ENCODE measurements at places on chromosomes 16 and 17.

DNA sequence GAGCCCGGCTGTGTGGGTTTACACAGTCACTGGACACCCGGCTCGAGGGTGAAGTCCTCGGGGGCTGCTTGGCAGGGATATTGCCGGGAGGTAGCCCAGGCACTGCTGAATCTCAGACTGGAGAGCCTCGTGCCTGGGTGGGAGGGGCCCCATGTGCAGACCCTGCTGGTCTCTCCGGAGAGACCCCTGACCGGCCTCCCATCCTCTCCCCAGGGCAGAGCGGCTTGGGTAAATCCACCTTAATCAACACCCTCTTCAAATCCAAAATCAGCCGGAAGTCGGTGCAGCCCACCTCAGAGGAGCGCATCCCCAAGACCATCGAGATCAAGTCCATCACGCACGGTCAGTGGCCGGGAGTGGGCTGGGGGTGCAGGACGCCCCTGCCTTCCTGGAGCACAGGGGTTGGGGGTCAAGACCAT is 346.5 kb downstream of the SEC14L1 start:
- DNase-seq = no peak

GRCh38 chr17:48297825-48298224 is 132.2 kb downstream of the SKAP1 start:
- DNase-seq = no peak

- no peak for DNase-seq
Measured at GRCh38 chr17:39239640-39240314, 14.0 kb upstream of the STAC2 start.

GRCh38 chr17:39283098-39283497 is 57.4 kb upstream of the STAC2 start:
- no peak for DNase-seq

DNA sequence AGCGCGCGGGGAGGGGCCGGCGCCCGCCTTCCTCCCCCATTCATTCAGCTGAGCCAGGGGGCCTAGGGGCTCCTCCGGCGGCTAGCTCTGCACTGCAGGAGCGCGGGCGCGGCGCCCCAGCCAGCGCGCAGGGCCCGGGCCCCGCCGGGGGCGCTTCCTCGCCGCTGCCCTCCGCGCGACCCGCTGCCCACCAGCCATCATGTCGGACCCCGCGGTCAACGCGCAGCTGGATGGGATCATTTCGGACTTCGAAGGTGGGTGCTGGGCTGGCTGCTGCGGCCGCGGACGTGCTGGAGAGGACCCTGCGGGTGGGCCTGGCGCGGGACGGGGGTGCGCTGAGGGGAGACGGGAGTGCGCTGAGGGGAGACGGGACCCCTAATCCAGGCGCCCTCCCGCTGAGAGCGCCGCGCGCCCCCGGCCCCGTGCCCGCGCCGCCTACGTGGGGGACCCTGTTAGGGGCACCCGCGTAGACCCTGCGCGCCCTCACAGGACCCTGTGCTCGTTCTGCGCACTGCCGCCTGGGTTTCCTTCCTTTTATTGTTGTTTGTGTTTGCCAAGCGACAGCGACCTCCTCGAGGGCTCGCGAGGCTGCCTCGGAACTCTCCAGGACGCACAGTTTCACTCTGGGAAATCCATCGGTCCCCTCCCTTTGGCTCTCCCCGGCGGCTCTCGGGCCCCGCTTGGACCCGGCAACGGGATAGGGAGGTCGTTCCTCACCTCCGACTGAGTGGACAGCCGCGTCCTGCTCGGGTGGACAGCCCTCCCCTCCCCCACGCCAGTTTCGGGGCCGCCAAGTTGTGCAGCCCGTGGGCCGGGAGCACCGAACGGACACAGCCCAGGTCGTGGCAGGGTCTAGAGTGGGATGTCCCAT is 232.8 kb downstream of the SEC14L1 start:
- no peak for DNase-seq

DNA sequence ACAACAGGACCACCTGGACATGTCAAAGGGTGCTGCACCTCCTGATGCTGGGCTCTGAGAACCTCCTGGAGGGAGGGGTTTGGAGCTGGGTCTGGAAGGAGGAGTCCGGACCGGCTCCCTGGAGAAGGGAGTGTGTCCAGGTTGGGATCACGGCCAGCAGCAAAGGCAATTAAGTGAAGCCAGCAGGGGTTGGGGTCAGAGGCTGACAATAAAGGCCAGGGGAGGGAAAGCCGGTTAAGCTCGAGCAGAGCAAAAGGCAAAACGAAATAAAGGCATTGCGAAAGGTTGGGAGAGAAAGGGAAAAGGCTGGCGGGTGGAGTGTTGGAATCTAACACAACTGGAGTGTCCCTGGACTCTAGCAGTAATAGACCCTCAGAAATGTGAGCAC is 992 bp upstream of the CACNG4 start:
- DNase-seq = no peak

DNA sequence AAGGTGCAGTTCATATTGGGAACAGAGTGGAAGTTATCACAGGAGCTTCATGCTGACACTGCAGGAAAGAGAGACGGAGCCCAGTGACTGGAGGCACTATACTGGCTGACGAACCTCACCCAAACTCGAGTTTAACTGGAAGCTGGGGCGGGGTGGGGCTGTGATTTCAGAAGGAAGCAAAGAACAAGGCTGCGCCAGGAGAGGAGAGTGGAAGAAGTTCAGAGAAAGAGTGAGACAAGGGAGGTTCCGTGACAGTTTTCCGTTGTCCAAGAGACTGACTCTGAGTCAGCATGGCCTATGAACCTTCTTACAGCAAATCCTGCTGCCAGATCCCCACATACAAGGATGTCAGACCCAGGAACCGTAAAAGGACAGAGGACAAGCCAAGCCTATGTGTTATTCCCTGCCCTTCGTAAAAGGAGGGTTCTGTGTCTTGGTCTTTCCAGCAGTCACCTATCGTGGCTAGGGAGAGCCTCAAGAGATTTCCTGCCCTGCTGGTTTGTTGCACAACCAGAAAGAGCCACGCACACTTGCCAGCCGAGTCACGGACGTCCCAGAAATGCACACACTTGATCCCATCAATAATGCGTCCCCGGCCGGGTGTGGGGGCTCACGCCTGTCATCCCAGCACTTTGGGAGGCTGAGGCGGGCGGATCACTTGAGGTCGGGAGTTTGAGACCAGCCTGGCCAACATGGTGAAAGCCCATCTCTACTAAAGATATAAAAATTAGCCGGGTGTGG is 5.1 kb downstream of the PITPNA start:
- no peak for DNase-seq

DNA sequence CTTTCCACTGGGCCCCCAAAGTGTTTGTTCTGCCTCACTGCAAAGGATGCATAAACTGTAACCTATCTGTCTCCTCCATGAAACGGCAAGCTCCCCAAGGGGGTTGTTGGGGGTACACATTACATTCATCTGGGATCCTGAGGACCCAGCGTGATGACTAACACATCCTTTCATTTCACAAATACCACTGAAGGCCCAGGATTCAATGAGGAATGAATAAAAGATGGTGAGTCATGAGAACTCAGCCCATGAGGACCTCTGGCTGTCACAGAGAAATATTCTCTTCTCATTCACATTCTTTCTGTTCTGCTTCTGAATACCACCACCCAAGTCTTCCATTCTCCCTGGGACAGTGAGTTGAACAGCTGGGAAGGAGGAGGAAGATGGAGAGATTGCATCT is 149.8 kb downstream of the RBFOX3 start:
- DNase-seq = no peak

- DNase-seq = no peak
Measured at GRCh38 chr17:41340494-41340893, 10.1 kb downstream of the KRT33A start.

DNA sequence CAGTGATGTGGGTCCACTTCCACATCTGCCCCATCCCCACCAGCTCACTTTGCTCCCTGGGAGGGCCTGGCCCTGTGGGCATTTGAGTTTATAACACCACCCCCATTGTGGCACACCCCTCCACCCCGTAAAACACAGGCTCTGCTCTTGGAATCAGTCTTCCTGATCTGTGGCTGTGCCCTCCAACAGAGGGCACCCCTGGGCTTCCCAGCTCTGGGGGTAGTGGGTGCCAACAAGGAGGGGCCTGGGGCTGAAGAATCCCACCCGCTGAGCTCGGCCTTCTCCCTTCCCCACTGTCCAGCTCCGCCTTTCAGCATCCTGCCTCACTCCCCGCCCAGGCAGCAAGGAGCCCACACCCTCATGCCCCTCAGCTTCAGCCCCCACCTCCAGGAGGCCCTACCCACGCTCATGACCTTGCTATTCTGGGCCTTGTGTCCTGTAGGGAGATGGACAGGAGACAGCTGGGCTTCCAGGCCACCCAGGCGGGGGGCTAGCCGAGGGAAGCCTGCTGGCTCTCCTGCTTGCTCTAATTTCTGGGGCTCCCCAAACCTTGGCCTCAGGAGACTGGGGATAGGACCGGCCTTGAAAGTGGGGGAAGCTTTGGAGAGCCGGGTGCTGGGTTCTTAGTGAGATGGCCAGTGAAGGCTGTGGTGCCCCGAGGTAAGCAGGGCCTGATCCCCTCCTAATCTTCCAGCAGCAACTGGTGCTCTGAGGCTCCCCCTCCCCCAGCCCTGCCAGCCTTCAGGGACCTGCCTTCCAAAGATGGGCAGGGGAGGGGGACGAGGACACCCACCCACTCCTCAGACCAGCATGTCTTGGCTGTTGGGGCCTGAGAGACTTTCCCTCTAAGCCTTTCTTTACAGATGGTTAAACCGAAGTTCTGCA is 2.9 kb upstream of the ATP2A1 start:
- no peak for DNase-seq

DNA sequence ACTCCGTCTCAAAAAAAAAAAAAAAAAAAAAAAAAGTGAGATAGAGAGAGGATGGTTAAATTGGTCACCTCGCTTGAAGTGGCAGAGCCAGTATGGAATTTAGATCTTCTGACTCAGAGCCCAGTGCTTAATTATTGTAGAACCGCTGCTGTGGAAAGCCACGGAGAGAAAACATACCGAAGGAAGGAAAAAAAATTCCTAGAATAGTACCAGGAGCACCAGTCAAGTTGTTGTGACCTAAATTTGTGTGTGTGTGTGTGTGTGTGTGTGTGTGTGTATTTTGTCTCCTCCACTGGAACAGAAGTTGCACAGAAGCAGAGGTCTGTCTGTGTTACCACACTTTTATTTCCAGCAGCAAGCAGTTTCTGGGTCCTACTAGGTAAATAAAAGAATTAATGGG is 10.6 kb upstream of the NUP85 start:
- DNase-seq = no peak

DNA sequence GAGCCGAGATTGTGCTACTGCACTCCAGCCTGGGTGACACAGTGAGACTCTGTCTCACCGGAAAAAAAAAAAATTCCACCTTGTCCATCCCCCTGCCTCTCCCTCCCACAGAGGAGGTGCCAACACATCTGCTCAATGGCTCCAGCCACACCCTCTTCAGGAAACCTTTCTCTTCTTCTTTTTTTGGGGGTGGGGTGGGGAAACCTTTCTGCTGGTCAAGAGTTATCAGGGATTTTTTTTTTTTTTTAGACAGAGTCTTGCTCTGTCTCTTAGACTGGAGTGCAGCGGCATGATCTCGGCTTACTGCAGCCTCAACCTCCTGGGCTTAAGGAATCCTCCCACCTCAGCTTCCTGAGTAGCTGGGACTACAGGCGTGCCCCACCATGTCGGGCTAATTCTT is 18.7 kb downstream of the TNS4 start:
- no peak for DNase-seq

GRCh38 chr17:80389011-80389995 is 25.7 kb upstream of the ENDOV start:
- no peak for DNase-seq

GRCh38 chr16:89949121-89949742 is 677 bp downstream of the DEF8 start:
- no peak for DNase-seq

DNA sequence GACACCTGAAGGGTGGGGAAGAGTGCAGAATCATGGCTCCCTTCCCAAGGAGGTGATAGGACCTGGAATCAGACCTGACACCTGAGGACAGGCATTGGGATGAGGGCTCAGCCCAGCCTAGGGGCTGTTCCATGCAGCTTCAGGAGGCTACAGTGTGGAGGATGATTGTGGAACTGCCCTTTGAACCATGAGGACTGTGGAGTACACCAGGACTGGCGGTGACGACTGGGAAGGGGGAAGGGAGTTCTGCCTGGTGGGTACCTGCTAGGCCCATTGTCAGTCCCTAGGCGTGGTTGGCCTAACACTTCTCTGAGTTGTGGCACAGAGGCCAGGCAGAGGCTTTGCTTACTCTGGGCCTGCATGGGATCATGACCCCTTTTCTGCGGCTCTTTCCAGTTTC is 76.1 kb downstream of the MPRIP start:
- DNase-seq = no peak

DNA sequence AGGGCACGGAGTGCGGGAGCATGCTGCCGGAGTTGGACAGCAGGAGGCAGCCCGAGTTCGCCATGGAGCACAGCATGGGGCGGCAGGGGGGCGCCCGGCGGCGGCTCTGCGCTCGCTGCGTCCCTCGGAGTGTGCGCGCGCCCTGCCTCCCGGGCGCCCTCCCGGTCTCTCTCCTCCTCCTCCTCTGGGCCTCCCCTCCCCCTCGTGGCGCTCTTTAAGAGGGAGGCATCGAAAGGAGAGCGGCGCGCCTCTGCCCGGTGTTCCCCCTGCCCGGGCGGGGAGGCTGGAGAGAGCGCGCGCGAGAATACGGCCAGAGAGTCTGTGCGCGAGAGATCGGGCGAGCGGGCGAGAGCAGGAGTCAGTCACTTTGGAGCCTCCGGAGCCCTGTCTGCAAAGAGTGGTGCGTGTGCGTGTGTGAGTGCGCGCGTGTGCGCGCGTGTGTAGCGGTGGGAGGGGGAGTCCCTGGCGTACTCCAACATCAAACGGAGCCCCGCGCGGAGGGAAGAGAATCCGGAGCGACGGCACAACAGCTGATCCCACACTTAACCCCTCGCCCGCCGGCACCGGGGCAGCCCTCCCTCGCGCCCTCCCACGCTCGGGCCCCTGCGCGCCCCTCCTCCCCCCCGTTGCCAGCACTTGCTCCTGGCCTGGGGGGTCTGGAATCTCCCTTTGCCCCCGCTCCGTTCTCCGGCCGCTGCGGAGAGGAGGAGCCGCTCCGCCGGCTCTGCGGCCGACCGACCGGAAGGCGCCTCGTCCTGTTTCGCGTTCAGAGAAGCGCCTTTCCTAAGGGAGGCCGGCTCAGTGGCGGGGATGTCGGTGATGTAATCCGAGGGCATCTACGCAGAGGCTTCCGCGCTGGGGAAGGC is 108.9 kb downstream of the ENGASE start:
- DNase-seq = no peak

DNA sequence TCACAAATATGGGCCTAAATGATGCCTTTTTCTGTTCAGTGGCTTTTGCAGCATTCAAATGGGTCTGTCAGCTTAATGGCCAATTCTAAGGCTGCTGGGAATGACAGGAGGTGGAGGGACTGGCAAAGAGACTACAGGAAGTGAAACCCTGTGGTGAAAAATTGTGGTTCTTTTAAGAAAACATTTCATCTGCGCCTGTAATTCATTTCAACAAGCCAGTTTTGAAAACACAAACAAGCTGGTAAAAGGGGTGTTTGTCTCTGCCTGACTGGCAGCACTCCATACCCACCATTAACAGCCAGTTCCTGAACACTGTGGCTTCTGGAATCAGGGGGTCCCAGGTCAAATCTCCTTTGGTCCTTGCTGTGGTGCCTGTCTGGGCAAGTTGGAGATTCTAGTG is 3.6 kb upstream of the KDM8 start:
- DNase-seq = no peak

DNA sequence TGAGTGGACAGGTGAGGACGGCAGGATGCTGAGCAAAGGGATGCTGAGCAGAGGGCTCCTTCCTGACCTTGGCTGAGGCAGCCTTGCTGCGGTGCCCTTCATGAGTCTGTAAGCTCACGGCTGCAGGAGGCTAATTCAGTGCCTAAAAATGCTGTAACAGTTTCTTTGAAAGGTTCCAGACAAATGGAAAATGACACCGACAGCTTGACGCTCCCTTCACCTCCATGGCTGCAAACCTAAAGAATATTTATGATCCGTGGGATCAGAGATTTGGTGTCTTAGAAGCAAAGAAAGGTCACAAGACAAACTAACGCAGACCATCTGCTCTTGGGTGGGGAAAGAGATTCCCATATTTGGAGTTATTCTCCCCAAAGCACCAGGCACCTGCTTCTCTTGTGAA is 28.0 kb downstream of the TOM1L2 start:
- DNase-seq = no peak

Measured in globus pallidus (tissue), 1 donor.